ENCODE measurements at places on chromosomes 2 and 18.

DNA sequence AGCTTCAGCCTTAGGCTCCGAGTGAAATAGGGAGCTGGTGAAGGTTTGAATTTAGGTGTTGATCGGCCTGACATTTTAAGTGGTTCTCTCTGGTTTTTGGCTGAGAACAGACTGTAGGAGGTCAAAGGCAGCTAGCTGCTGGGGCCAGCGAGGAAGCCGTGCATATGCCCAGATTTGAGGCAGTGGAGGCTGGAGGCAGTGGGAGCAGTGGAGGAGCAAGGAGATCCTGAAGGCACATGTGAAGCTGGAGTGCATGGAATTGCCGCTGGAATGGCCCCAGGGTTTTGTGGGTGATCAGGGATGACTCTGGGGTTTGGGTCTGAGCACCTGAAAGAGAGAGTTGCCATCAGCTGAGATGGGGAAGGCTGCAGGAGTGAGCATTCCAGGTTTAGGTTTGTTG, 25.1 kb downstream of the STEAP3 start:
- DNase-seq, result no peak

DNA sequence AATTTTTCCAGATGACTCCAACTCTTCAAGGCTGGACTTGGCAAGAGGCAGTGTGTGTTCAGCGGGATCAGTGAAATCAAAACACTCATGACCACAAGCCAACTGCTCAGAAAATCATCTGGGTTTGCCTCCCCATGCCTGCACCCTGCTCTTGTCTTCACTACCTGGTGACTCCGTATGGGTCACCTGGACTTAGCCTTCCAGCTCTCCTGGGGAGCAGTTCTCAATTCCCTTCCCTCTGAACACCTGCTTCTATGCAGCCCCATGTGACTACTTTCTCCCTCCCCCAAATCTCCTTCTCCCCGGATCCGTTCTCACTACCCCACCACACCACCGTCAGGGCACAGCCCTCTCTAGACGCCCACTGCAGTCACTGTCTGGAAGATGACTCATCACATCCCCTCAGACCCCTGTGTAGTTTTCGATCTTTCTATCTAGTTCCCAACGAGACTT, 130.2 kb upstream of the ID2 start:
- DNase-seq, result no peak

DNA sequence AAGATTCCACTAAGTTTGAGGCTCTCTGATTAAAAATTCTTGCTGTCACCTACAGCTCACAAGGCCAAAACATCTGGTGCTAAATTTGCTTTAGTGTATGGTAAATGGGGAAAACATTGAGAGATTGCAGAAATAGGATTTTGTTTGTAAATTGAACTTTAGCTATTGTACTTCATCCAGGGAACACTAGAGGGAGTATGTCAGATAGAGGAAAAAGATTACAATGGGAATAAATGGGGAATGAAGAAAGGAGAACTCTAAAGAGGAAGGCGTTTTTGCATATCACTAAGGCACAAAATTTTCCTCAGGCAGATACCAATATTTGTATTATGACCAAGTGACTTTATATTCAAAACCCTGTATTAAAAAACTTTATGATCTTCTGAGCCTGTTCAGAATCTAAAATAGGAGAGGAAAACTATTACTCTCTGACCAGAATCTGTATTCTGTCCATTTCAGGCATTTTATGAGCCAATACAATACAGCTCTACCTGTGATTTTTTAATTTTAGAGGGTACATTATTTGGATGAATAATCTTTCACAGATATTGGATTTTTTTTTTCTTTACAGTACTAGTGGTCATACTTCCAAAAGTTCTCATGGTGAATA, 52.3 kb upstream of the ITGB6 start:
- peak; percentile 66 for DNase-seq

GRCh38 chr2:40886100-40886499, 434.2 kb upstream of the SLC8A1 start:
- DNase-seq, result no peak

GRCh38 chr2:178304333-178304732, 110.0 kb downstream of the OSBPL6 start:
- no peak for DNase-seq

GRCh38 chr18:75165926-75166325, 43.0 kb downstream of the PTGR3 start:
- DNase-seq, result no peak

- DNase-seq, result no peak
Observed at GRCh38 chr2:225526760-225527390, 127.4 kb downstream of the NYAP2 start.

DNA sequence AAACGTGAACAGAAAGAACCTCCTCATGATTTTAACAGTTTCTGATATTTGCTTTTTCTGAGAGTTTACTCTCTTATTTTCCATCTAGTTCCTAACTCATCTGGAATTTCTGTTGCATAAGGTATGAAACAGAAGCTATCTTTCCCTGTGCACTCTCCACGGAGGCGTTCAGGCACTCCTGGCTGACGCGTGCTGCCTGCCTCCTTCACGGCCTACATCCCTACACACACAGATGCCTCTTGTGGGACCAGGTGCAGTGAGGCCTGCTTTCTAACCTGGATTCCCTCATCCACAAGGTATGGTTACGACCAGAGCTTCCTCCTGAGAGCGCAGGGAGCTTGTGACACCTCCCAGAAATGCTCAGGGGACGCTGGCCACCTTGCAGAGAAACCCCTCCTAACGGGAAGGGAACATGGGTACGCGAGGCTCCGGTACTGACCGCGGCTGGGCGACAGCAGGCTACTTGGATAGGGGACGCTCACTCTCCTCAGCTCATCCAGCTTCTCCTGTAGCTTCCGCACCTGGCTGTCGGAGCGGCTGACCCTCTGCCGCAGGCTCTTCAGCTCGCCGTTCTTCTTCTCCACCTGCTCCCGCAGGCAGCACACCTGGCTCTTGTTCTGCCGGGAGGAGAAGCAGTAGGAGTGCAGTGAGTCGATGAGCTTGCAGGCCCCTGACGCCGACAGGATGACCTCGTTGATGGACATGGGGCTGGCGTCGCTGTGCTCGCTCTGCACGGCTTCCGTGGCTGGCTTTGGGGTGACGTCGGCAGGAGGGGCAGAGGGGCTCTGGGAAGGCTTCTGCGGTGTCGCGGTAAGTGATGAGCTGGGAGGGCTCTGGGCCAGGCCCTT, 4.3 kb downstream of the THAP4 start:
- DNase-seq, result no peak

- DNase-seq, result no peak
Observed at GRCh38 chr18:24443870-24444269, 16.6 kb upstream of the HRH4 start.

DNA sequence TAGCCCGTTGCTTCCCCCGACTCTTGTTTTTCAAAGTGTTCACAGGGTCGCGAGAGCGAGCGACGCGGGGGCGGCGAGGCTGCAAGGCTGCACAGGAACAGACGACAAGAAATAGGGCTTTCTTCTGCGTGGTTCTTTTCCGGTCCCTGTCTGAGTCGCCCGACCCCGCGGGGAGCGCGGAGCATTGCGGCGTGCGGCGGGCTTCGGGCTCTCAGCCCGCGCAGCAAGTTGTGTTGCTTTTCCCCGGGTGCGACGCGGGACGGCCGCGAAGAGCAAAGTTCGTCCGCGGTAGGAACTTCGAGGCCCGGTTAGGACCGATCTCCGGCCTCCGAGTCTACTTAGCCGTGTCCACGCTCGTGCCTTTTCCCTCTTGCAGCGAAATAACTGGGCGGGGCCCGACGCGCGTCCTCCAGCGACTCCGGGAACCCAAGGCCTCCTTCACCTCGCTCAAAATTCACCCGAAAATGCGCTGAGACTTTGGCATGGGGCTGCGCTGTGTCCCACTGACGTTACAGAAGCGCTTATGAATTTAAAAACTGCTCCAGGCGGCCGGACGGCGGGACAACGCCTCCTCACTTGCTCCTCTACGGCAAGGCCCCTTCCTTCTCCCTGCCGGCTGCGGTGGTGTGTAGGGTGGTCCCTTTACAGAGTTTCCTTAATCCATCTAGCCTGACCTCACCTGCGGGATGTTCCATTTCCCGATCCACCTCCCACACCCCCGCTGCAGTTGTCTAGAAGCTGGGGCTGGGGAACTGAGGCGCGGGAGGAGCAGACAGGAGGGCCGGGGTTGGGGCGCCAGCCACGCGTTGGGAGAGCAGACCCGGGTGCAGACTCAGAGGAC, 1.5 kb upstream of the BCL2L11 start:
- no peak for DNase-seq

DNA sequence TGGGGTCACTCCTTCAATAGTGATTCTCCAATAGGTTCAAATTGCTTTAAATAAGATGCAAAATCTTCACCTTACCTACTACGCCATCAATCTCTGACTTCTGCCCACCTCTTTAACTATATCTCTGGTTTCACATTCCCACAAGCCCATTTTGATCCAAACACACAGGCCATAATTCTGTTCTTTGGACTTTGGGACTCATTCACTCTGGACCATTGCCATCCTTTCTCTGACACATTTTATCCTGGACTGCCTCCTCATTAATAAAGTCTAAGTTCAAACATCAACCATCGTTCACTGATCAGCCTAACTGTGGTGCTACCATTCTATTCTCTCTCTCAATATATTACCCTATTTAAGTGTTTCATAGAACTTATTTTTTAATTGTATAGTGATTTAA, 332.2 kb downstream of the GALNT13 start:
- no peak for DNase-seq

GRCh38 chr2:196356332-196356731, 185.0 kb upstream of the STK17B start:
- no peak for DNase-seq

- no peak for DNase-seq
Observed at GRCh38 chr2:16321872-16322271, 343.8 kb downstream of the CYRIA start.

- DNase-seq, result no peak
Observed at GRCh38 chr2:102359527-102359926, 3.9 kb downstream of the IL18R1 start.

DNA sequence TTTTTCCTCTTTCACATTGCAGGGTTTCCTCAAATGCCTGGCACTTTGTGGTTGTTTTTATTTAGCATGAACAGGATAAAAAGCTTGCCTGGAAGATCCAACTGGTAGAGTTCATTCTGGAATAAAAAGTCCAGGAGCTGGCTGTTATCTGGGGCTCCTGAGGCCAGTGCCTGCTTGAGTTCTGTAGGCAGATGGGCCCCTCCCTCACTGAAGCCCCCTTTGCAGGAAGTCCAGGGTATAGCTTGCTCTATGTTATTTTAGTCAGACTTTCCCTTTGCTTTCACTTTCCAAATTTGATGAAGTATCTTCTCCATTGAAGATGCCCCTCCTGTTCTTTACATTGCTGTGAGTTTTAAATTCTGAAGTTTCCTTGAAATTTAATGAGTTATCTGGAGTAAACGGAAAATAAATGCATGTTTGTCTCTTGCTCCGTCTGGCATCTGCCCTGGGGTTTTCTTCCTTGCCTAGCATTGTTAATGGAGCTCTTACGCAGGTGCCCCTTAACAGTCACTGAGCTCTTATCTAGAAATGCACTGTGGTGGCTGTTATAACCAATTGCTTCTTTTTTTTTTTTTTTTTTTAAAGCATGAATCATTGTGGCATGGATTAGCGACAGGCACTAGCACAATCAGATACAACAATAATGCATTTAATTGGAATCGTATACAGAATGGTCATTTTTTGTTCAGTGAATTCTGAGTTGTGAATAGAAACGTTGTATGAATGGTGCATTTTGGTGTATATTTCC, 27.0 kb upstream of the LPIN1 start:
- DNase-seq, result no peak

- no peak for DNase-seq
Observed at GRCh38 chr18:75125382-75126331, 83.3 kb downstream of the PTGR3 start.

DNA sequence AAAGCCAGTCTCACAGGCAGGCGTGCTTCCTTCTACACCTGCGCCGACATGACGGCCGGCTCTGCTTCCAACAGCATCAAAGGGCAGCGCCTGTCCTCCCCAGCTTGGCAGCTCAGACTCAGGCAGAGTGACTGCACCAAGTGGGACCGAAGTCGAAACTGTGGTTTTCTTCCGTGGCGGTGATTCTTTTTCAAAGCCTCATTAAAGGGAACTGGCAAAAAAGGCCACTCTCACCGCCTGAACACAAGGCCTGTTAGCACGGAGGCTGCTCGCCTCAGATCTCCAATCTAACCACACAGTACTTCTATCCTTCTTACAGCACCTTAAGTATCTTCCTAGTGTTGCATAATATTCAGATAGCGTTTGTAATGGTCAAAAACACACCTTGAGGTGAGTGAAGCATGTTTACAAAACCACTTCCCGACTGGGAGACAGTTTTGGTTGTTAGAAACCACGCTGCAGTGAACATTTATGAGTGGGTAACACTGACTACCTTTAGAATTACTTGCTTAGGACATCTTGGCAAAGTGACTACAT, 236.4 kb downstream of the HDAC4 start:
- DNase-seq, result no peak

DNA sequence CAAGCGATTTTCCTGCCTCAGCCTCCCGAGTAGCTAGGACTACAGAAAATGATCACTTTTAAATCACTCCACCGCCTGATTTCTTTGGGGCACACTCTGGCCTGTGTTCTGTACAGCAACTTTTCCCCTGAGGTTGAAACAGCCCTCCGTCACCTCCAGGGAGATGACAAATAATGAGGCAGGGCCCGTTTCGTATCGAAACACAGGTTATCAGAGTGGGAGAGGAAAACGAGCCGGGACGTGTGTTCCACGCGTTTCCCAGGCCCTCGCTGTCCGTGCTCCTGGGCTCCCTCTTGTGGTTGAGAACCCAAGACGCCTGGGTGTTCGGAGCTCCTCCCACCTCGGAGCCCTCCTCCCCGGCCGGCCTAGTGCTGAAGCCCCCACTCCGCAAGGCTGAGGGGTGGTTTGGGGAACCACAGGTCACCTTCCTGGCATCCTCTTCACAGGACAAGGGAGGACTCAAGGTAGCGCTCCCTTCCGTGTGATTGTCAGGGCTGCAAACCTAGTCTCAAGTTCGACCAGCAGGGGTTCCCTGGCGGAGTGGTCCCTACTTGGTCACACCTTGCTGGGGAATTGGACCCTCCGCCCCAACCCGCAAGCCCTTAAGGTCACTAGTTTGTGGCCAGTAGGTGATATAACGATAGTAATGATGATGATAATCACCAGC, 12.8 kb downstream of the ATP6V1B1 start:
- no peak for DNase-seq

- DNase-seq, result no peak
Observed at GRCh38 chr18:79816092-79816491, 18.4 kb downstream of the KCNG2 start.

- DNase-seq, result no peak
Observed at GRCh38 chr2:143030127-143030526, 99.1 kb upstream of the ARHGAP15 start.

- DNase-seq, result no peak
Observed at GRCh38 chr2:236535024-236535423, 34.6 kb upstream of the ACKR3 start.

- peak; percentile 24 for DNase-seq
Observed at GRCh38 chr18:31506024-31506742, 8.2 kb downstream of the DSG2 start.

DNA sequence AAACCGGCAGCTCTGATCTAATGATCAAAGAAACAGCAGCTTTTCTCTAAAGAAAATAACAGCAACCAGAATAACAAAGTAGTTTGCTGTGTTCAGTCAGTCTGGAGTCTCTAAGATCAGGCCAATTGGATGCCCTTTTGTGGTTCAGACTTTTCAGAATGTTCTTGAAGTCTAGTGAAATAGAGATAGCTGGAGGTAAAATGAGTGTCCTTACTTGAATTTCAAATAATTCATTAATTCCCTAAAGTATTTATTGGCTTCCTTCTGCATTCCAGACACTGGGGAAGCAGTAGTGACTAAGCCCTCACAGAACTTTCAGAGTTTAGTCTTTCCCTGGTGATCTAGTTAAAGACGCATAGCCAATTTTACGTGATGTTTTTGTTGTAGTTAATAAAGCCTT, 58.7 kb downstream of the C18orf54 start:
- DNase-seq, result no peak

All from SW 1271 (cell line).